NT2/D1 (cell line): ENCODE measurements at places on chromosomes 16 and 17.

- no peak for DNase-seq
Observed at GRCh38 chr16:89973235-89973634, 24.7 kb downstream of the DEF8 start.

DNA sequence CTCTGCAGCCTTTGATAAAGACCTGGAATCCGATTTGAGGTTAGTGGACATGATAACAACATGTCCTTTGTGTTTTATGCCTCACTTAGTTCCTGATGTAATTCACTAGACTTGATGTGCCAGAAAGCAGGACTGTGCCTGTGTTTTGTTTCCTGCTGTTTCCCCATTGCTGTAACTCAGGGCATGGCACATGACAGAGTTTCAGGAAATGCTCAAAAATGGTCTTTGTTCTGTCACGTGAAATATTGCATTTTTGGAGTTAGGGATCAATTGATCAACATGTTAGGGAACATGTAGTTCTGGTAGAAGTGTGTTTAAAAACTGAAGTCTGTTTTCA lies 32.8 kb downstream of the DHX38 start:
- DNase-seq = no peak

- DNase-seq = no peak
Observed at GRCh38 chr16:4548124-4548523, 8.0 kb upstream of the C16orf96 start.

DNA sequence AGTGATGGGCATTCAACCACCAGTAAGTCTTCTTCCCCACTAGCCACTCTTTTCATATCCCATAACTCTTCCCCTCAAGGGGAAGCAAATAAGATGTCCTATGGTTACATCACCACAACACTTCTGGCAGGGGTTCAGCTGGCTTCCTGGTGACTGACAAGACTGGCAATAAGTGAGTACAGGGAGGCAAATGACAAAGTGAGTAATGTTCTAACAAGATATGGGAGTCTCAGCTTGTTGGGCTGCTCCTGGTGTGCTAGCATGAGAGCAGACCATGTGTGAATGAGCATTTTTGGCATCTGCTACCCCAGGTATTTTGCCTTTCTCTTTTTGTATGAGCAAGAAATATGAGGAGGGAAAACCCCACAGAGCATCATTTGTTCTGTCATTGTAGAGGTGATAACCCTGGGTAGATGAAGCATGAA lies 9.9 kb downstream of the TMIGD1 start:
- no peak for DNase-seq

- DNase-seq = no peak
Observed at GRCh38 chr16:31458073-31458843, 1.0 kb upstream of the ARMC5 start.

- no peak for DNase-seq
Observed at GRCh38 chr17:75876190-75876937, 2.0 kb downstream of the TRIM47 start.

DNA sequence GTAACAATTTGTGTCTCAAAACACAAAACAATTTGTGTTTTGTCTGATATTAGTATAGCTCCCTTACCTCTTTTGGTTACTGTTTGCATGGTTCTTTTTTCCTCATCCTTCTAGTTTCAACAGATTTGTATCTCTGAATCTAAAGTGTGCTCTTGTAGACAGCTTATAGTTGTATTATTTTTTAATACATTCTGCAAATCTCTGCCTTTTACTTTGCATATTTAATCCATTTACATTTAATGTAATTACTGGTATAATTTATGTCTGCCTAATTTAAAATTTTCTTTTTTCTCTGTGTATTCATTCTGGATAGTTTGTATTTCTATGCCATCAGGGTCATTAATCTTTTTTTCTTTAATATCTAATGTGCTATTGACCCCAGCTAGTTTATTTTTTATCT lies 9.9 kb upstream of the GNAO1 start:
- no peak for DNase-seq

DNA sequence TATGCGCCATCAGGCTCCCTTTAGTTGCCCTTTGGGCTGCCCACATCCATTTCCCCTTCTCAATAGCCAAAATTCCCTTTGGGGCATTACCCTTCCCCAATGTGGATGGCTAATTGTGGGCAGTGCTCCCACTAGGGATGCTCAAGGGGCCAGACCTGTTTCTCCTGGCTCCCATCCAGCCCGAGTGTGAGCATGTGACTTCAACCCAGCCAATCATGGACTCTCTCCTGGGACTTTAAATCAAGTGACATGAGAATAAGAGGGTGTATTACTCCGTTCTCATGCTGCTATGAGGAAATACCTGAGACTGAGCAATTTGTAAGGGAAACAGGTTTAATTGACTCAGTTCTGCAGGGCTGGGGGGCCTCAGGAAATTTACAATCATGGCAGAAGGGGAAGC lies 60.9 kb upstream of the WSB1 start:
- DNase-seq = no peak

DNA sequence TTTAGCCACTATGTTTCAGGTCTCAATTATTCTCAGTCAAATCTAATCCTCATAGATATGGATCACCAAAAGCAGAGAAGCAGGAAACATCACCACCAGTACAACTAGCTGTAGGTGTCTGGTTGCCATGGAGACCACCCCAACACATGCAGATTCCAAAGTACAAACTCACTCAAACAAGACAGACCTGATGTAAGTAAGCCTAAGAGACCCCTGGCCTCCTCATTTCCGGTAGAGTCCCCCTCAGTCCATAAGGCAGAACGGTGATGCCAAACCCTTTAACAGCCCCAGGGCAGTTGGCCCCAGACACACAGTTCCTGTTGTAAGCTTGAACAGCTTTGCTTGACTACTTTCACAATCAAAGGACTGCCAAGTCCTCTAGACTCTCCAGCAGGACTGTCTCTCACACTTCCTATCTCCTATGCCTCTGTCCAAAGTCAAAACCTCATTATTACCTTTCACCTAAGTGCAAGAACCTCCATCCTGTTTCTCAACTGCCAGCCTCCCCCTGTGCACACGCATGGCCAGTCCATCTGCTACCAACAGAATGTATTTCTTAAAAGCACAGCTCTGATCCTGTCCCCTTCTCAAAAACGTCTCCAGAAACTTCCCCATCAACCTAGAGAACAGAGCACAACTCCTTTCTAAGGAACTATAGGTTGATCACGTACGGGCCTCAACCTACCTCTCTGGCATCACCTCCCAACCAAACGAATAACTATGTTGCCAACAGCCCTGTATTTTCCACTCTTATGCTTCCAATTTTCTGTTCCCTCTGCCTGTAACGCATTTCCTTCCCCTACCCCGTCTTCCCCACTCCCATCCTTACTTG lies 23.9 kb downstream of the SLC39A11 start:
- no peak for DNase-seq
